ENCODE measurements at places on chromosomes 7 and 10. TPM values are rescaled to one million over a fixed set of nuclear protein-coding genes. Genes with fewer than 3 reads are reported as not detected.

DNA sequence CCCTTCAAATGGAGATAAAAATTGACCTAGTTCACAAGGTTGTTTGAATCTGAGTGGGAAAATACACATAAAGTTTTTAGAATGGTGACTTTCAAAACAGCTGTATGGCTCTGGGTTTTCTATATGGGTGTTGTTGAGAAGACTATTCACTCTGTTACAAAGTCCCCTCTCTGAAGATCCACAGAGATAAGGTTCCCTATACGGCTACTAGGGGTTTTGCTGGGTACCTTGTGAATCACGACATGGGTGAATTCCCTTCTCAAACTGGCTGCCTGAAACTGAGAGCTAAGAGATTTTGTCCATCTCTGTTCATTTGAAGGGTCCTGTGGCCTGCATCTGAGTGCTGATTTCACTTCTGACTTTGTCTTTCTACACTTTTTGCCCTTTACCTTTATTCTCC is 11.8 kb upstream of the SLC13A1 start:
- DNase-seq: no peak
- peaks cover 8% of the 10 kb centered on the region for H3K4me1 ChIP-seq
- no peak overlapping the region for H3K4me3 ChIP-seq
- no peaks in the 10 kb centered on the region for H3K27me3 ChIP-seq
- no peaks in the 10 kb centered on the region for H3K36me3 ChIP-seq

GRCh38 chr7:16078076-16078952 is 343.0 kb downstream of the CRPPA start:
- no peaks in the 10 kb centered on the region for H3K4me1 ChIP-seq
- no peak for DNase-seq
- no peaks in the 10 kb centered on the region for H3K27me3 ChIP-seq
- no peak overlapping the region for H3K4me3 ChIP-seq
- no peak overlapping the region for H3K27ac ChIP-seq
- no peaks in the 10 kb centered on the region for H3K36me3 ChIP-seq

- no peak overlapping the region for H3K27ac ChIP-seq
- H3K36me3 ChIP-seq: no peaks in the 10 kb centered on the region
- no peak for DNase-seq
- H3K27me3 ChIP-seq: no peaks in the 10 kb centered on the region
These were observed 73.6 kb downstream of the EGFR start for GRCh38 chr7:55092186-55092974.

Gene EFCAB10
- not detected for total RNA-seq

Gene ZNF488
- total RNA-seq: 19.8 TPM

GRCh38 chr7:2944739-2945138 is 98.9 kb downstream of the CARD11 start:
- DNase-seq: peak; percentile 2
- no peaks in the 10 kb centered on the region for H3K36me3 ChIP-seq
- no peak overlapping the region for H3K4me3 ChIP-seq
- no peaks in the 10 kb centered on the region for H3K27me3 ChIP-seq

DNA sequence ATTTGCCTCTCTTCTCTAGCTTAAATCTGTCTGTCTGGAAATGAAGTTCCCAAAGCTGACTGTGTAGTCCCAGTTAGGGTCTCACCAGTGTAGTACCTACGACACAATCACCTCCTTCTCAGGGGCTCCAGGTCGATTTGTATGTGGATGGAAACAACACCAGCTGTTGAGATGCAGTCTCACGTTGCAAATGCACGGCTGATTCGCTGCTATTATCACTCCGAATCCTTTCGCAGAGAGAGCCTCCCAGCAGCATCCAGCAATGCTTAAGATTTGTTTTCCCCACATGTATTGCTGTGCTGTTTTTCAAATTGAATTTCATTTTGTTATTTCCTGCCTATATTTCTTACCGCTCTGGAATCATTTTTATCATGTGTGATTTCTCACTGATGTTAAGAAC is 16.3 kb downstream of the VSTM4 start:
- DNase-seq: no peak
- no peak overlapping the region for H3K27ac ChIP-seq
- no peaks in the 10 kb centered on the region for H3K4me1 ChIP-seq
- H3K4me3 ChIP-seq: no peak overlapping the region
- H3K27me3 ChIP-seq: no peaks in the 10 kb centered on the region
- H3K36me3 ChIP-seq: no peaks in the 10 kb centered on the region

- no peaks in the 10 kb centered on the region for H3K27me3 ChIP-seq
- H3K4me3 ChIP-seq: no peak overlapping the region
- no peaks in the 10 kb centered on the region for H3K36me3 ChIP-seq
- DNase-seq: peak; percentile 58
- H3K4me1 ChIP-seq: no peaks in the 10 kb centered on the region
These were observed 45.5 kb upstream of the TARP start for GRCh38 chr7:38318803-38319416.

Gene TMEM130
- not detected for total RNA-seq

GRCh38 chr10:108783897-108784296 is 1139.4 kb downstream of the XPNPEP1 start:
- no peaks in the 10 kb centered on the region for H3K36me3 ChIP-seq
- H3K27me3 ChIP-seq: no peaks in the 10 kb centered on the region
- DNase-seq: no peak

DNA sequence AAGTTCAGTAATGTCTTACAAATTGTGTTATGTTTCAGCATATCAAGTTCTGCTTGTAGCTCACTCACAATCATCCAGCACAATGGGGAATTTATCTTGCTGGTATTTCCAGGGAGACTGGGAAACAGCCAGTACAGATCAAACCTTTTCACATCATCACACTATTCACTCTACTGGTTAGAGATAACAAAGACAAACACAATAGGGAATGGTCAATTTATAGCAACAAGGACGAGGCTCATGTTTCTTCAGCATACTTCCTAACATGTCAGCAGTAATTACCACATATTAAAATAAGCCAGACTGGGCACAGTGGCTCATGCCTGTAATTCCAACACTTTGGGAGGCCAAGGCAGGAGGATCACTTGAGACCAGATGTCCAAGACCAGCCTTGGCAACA is 38.3 kb downstream of the TOMM7 start:
- no peak overlapping the region for H3K27ac ChIP-seq
- DNase-seq: no peak
- no peaks in the 10 kb centered on the region for H3K4me1 ChIP-seq
- no peaks in the 10 kb centered on the region for H3K36me3 ChIP-seq
- no peak overlapping the region for H3K4me3 ChIP-seq
- H3K27me3 ChIP-seq: no peaks in the 10 kb centered on the region

GRCh38 chr7:149794661-149795060 is 21.3 kb upstream of the ZNF467 start:
- no peaks in the 10 kb centered on the region for H3K27me3 ChIP-seq
- no peaks in the 10 kb centered on the region for H3K4me1 ChIP-seq
- no peaks in the 10 kb centered on the region for H3K36me3 ChIP-seq
- no peak overlapping the region for H3K27ac ChIP-seq

Gene RARRES2
- 22.0 TPM for total RNA-seq

Gene TLL2
- total RNA-seq: 0.38 TPM

Gene ASZ1
- total RNA-seq: not detected

Data from Peyer's patch (tissue), 4 donors.